ENCODE measurements at places on chromosomes 7 and 10.

DNA sequence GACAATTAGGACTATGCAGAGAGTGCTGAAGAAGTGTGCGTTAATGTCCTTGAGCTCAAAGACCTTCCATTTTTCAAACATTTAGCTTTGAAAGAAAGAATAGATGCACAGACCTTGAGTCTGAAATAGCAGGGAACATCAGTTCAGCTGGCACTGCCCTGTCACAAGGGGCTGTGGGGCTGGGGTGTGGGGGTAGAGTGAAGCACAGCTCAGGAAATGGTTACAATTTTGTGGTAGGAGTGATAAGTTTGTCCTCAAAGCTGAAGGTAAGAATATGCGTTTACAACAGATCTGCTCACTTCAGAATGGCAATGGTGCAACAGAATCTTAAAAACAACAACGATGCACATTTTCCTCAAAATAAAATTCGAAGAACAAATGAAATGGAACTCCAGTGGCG lies 33.6 kb downstream of the SMKR1 start:
- DNase-seq, result no peak

GRCh38 chr7:110090110-110090820 lies 1000.7 kb upstream of the LRRN3 start:
- DNase-seq, result no peak

- DNase-seq, result no peak
These were observed 91.7 kb downstream of the SLC39A12 start for GRCh38 chr10:18043148-18044006.

GRCh38 chr7:127322351-127322750 lies 69.6 kb upstream of the GRM8 start:
- no peak for DNase-seq

- no peak for DNase-seq
These were observed 1.7 kb upstream of the SUMF2 start for GRCh38 chr7:56062382-56062781.

DNA sequence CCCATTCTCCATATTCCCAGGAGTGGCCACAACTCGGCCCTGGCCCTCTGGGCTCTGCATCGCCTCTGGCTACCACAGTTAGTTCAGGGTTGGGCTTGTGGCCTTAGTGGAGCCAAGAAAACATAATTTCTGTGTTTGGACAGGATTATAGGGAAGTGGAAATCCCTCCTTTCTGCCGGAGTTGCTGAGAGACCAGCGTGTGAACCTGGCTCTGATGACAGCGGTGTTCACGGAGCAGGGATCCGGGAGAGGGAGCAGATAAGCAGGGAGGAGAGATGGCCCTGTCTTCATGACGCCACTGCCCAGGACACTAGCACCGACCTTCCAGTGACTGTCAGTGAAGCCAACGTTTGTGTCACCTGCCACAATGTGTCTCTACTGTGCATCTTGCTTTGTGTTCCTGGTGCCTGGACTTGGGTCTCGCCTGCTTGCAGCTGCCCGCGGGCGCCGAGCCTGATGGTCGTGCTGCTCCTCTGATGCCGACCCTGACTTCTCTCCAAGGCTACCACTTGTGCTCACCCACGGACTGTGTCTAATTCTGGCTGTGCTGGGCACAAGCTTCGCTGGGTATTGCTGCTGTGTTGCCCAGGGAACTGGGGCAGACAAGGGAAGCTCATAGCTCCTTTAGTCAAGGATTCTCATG lies 67.0 kb upstream of the VIPR2 start:
- DNase-seq, result no peak

DNA sequence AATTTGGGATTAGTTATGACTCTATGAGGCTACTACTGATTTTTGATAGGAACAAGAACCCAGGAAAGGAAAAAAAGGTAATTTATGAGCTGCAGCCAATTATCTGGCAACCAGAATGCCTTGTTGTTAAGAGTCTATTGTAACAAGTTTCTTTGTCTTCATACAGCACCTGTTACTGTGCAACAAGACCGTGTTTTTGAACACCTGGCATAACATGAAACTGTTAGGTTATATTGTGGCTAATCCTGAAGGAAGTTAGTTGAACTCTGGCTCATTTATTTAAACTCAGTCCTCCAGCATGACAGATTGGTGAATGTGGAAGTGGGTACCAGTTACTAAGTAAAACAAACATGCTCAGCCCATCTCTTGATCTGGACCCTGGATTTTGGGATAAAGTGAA lies 33.0 kb downstream of the RALA start:
- DNase-seq, result no peak

- DNase-seq, result no peak
These were observed 790 bp upstream of the PITX3 start for GRCh38 chr10:102242118-102242485.

DNA sequence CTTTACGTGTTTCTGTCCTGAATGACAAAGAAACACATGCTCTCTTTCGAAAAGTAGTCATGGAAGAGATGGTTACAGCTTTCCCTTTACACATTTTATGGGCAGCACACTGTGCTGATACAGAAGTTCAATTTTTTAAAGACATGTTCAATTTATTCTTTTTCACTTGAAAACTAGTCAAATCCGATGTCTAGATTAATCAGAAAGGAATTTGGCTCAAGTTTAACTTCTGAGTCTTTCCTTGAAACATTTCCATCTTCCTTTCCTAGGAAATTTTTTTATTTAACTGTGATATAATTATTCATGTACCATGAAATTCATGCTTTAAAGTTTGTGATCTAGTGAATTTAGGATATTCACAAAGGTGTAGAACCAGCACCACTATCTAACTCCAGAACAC lies 360.1 kb downstream of the TNS3 start:
- no peak for DNase-seq

- no peak for DNase-seq
These were observed 10.5 kb upstream of the KCP start for GRCh38 chr7:128920913-128921582.

GRCh38 chr7:111588065-111588433 lies 25.8 kb upstream of the IMMP2L start:
- no peak for DNase-seq

GRCh38 chr10:24009736-24010135 lies 199.2 kb upstream of the KIAA1217 start:
- no peak for DNase-seq

DNA sequence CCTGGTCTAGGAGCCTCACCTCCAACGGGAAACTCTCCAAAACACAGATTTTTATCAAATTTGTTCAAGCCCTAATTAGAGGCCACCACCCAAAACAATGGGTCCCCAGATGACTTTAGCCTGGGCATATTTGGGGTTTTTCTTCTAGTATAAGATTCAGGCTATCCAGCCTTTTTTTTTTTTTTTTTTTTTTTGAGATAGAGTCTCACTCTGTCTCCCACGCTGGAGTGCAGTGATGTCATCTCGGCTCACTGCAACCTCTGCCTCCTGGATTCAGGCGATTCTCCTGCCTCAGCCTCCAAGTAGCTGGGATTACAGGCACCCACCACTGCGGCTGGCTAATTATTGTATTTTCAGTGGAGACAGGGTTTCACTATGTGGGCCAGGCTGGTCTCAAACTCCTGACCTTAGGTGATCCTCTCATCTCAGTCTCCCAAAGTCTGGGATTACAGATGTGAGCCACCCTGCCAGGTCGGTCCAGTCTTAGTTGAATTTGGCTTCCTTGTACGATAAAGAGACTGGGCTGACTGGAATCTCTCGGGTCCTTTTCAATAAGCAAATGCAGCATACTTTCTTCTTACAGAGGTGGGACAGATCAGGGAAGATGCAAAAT lies 91.4 kb upstream of the KLF6 start:
- no peak for DNase-seq

GRCh38 chr7:150923802-150924201 lies 54.3 kb downstream of the KCNH2 start:
- DNase-seq, result no peak

DNA sequence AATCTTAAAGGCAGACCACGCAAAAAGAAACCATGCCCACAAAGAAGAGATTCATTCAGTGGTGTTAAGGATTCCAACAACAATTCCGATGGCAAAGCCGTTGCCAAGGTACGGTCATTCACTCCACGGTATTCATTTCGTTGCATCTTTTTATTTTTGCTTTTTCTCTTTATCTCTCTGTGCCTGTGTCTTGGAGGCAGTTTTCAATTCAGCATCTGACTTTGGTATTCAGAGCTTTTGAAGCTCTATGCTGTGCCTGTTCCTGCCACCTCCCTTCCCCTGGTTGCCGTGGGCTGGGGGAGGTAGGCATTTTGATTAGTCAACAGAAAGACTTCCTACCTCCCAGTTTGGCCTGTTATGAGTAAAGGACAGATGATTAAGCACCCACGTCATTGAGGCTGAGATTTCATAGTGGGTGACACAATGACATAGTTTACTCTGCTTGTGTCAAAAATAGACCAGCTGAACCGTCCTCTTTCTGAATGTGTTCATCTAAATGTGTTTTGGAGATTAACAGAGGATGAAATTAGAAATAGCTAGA lies 149.5 kb downstream of the ARID5B start:
- no peak for DNase-seq

DNA sequence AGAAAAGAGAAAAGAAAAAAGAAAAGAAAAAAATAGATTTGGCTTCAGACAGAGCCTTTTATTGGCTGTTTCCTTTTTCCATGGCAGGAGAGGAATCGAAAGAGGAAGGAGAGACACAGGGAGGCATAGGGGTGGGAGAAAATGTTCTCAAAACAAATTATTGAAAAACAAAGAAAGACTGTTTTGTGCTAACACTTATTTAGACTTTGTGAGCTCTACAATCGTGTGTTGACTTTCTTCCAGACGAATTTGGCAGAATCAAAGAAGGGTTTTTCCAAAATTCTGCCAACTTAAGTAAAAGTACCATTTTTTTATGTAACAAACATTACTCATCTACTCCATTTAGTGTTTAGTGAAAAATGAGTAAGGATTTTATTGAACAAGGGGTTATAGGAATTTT lies 982.2 kb downstream of the REEP3 start:
- DNase-seq, result no peak

DNA sequence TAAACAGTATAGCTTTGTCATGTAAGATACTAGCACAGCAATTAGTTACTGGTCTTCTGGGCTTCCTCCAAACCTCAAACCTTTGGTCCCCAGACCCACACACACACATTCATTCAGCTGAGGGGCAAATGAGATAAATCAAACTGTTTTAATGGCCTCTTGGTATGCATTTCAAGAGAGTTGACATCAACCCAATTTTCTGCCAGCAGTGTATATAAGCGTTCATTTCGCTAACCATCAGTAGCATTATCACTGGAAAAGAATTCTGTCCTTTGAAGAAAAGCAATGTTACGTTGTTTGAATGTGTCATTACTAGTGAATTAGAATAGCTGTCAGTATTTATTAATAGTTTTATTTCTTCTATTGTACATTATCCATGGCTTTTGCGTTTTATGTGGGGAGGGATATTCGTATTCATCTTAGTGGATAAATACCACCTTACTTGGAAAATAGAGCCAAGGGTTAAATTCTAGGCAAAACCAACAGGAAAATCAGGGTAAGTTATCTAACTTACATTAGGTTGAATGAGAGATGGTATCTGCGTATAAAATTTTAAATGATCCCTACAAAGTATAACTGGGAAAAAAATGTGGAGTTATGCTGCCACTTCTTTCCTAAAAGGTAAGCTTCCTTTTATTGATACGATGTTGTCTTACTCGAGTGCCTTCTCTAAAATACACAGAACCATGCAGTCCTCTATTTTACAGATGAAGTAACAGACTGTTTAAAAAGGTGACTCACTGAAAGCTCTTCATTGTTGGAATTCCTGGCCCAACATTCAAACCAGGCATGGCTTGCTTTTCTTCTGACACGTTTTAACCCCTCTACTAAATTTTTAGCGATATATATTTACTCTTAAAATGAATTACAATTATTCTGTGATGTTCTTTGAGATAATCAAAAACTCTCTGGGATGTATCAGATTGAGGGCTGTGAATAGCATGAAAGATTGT lies 2.0 kb upstream of the ZMYND11 start:
- no peak for DNase-seq

GRCh38 chr10:126964190-126964589 lies 59.0 kb downstream of the DOCK1 start:
- DNase-seq, result no peak

DNA sequence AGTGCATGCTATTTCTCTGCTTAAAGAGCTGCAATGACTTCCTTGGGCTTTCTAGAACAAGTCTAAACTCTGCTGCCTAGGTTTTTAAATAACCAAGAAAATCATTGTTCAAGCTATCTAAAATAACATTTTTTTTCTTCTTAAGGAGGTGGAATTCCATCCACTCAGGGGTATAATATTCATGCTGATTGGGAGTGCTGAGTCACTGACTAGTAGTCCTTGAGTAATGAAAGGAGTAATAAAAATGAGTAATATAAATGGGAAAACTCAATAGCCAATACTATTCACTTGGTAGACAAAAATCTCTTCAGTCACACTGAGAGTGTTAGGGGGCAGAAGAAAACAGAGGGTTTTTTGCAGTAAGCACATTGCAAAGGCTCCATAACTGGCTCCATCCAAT lies 72.0 kb downstream of the GFRA1 start:
- DNase-seq, result no peak

DNA sequence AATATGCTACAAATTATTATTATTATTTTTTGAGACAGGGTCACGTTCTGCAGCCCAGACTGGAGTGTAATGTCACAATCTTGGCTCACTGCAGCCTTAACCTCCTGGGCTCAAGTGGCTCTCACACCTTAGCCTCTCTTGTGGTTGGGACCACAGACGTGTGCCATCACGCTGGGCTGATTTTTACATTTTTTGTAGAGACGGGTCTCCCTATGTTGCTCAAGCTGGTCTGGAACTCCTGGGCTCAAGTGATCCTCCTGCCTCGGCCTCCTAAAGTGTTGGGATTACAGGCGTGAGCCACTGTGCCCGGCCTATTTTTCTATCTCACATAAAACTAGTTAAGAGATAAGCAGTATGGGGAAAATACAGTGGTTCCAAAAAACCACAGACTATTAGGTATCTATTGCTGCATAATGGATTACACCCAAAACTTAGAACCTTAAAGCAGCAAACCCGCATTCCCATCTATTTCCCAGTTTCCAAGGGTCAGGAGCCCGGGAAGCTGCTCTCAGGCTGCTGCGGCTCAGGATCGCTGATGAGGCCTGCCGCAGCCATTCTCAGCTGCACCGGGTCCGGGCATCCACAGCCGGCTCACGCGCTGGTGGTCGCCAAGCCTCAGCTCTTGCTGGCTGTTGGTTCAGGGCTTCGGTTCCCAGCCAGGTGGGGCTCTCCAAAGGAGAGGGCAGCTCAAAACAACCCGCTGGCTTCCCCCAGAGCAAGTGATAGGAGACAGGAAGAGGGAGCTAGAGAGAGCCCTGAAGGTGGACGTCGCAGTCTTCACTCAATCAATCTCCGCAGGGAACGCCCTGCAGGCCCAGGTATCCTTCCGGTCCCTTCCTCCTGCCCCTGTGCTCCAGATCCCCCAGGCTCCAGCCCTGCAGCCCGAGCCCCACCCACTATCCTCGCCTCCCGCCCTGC lies 128.2 kb downstream of the UBE2H start:
- no peak for DNase-seq

GRCh38 chr10:3064423-3064822 lies 2.9 kb upstream of the PFKP start:
- no peak for DNase-seq

- DNase-seq, result no peak
These were observed 62.0 kb upstream of the CAMK2B start for GRCh38 chr7:44387389-44387788.

- no peak for DNase-seq
These were observed 12.5 kb downstream of the SHOC2 start for GRCh38 chr10:110931769-110932381.

Measured in cerebellar nuclear complex (tissue), 1 donor.